T47D (cell line): ENCODE measurements at places on chromosomes 13 and 19.

DNA sequence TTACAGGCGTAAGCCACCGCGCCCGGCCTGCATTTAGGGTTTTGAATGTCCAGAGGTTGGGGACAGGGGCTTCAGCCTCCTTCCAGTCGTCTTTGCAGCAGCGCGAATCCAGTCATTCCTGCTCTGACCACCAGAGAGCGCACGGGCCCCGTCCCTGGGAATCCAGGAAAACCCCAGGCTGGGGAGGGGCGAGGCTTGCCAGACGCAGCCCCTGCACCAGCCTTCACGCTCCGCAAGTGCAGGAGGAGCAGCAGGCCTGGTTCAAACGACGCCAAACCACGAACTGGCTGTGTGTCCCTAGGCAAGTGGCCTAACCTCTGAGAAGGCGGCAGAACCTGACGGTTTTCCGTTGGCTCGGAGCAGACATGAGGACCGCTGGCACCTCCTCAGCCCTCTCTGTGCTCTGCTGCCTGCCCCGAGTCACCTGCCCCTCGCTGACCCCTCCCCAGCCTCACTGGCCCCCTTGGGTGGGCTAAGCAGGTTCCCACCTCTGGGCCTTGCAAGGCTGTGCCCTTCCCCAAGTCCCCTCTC, 2.0 kb upstream of the RNF126 start:
- peak; percentile 83 for DNase-seq

DNA sequence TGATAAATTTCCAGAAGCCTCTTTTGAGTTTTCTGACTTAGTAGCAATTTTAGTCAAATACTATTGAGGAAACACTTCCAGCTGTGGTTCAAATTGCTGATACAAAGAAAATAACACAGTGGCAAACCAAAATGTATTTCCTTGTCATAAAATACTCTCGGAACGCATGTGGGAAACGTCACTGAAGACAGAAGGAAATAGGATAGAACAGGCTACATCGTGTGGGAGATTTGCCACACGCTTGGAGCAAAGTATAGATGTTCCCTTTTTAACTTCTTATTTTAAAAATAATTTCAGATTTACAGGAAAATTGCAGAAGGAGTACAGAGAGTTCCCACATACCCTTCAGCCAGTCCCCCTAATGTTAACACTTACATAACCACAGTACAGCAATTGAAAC, 88.8 kb downstream of the ING1 start:
- no peak for DNase-seq

DNA sequence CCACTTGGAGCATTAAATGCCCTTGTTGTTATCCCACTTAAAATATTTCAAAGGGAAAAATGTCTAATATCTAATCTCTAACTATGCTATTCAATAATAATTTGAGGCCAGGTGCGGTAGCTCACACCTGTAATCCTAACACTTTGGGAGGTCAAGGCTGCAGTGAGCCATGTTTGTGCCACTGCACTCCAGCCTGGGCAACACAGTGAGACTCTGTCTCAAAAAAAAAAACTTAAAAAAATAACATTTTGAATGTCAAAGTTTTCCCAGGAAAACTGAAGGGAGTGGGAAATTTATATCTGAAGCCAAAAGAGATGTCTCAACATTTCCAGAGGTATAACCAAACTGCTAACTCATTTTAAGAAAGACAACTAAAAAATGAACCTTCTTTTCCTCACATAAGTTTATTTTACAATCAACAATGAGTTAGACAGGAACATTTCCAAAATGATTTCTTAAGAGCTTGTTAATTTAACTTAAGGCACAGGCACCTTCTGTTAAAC, 47.9 kb downstream of the CAB39L start:
- DNase-seq: no peak

GRCh38 chr19:35996777-35997176, 1.8 kb downstream of the SDHAF1 start:
- no peak for DNase-seq

GRCh38 chr13:47594833-47595232, 406.2 kb downstream of the SUCLA2 start:
- no peak for DNase-seq

DNA sequence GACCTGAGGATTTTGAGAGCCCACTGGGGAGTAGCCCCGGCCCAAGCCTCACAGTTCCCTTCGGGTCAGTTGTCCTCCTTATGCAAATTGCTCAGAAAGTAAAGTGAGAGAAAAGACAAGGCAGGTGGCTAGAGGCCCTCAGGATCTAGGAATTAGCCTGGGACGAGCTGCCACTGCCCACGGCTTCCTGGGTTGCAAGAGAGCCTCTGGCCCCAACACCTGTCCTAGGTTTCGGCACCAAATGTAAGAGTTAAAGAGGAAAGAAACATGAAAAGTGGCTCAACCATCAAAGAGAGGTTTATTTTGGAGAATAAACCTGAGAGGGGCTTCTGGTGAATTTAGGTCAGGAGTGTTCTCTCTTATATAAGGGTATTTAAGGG, 25.6 kb downstream of the TMEM255B start:
- DNase-seq: no peak

GRCh38 chr19:23345838-23346237, 49.4 kb downstream of the ZNF91 start:
- DNase-seq: no peak

DNA sequence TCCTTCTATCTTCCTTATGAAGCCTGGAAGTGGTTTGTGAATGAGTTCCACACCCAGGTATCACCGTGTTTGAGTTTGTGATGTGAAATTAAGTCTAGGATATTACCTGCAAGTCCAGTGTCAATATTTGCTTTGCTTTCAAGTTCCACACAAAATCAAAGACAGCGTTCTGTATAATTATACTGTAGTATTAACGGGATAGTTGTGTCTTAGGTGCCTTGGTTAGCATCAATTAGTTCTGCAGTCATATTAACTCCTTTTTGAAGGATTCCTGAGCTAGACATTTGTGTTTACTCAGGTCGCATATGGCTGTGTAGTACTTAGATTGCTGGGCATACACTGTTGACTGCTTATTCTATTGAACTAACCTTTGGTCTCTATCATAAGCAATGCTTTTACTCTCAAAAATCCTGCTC, 54.4 kb downstream of the ERCC5 start:
- DNase-seq: no peak

- no peak for DNase-seq
These were observed 2.0 kb downstream of the CAB39L start for GRCh38 chr13:49441846-49442245.

DNA sequence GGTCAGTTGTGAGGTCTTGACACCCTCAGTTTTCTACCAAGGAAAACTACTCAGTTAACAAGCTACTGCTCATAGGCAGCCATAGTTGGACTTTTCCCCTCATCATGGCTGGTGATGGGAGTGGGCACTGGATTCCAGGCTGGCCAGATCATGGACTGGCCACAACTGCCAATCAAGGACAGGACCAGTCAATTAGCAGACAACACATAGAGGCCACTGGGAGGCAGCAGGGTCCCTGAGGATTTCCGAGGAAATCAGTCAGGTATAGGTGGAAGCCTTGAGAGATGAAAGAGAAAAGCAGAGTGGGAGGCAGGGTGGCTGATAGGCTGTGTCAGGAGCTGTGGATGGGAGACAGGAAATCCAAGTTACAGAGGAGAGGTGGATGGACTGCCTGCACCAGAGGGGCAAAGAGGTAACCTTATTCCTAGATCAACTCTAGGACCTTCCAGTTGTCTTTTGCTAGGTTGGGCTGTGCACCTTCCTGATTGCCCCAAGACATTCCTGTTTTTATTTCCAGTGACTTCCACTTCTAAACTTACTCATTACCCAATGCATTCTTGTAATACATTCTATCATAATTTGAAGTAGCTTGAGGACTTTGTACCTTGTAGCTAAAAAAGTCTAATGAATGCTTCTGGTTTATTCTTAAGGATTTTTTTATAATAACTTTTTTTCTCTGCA, 361.8 kb downstream of the KCNRG start:
- DNase-seq: peak; percentile 14
